Upper lobe of right lung (tissue), 1 donor: ENCODE measurements at places on chromosomes 7 and 10. TPM values are rescaled to one million over a fixed set of nuclear protein-coding genes. Genes with fewer than 3 reads are reported as not detected.
A peak's percentile ranks its signal among the peaks of the same experiment; 100 is the strongest.

DNA sequence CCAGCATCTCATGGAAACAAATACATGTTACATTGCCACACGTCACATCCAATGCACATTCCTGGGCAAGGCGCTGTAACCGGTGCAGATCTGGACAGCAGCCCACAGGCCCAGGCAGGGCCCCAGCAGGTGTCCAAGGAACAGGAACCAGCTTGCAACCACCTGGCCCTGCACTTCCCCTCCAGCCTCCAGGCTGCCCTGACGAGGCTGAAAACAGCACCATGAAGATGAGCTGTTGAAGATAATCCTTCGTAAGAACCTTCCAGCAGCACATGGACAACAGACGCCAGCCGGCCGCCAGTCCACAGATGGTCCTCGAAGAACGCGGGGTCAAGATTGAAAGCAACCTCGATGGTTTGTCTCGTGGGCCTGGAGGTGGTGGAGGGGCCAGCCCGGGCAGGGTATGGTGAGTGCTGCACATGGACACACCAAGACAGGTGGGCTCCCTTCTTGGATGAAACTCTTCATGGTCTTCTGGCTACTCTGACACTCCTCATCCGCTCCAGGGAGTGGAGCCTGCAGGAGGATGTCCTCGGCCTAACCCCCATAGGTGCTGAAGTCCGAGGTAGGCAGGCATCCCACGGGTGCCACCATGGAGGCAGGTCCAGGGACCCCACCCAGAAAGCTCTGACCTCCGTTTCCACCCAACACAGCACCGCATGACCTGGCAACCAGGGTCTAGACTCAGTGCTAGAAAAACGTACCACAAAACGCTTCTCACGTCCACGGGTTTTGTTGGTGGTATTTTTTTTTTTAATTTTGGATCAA is 22.9 kb downstream of the PDGFA start:
- H3K4me1 ChIP-seq: no peaks in the 10 kb centered on the region
- no peaks in the 10 kb centered on the region for H3K27me3 ChIP-seq
- peak; percentile 63 for DNase-seq
- peaks cover 26% of the 10 kb centered on the region for H3K36me3 ChIP-seq
- no peak overlapping the region for H3K4me3 ChIP-seq
- H3K27ac ChIP-seq: no peak overlapping the region

DNA sequence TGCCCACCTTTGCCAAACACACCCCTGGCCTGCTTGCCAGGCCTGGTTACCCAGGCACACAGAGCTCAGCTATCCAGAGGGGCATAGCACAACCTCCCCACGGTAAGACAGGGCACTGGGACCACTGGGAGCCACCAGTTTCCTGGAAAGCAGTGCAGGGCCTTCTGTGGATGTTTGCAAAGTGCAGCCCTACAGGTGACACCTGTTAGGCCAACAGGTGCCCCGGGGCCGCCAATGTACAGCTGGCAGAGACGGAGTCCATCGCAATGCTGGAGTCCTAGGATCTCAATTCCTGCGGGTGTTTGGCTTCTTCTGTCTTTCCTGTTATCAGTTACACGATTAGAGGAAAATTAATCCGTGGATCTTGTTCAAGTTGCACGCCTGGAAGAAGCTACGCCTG is 94.9 kb downstream of the NPTX2 start:
- DNase-seq: no peak
- H3K27ac ChIP-seq: no peak overlapping the region
- H3K27me3 ChIP-seq: no peaks in the 10 kb centered on the region
- H3K4me3 ChIP-seq: no peak overlapping the region

DNA sequence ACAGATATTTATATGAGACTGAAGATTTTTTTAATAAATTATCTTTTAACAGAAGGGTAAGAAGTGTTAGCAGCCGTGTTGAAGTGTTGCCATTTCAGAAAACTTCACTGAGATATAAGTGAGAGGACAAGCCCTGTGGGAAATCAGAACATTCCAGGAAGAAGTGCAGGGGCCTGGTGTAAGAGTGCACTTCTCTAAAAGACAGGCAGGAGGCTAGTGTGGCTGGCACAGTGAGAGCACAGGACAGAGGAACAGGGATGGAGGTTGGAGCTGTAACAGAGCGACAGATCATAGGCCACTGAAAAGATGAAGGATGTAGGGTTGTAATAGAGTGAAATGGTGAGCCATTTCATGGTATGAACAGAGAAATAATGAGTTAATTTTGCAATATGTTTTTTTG is 608.9 kb downstream of the SORCS1 start:
- no peak overlapping the region for H3K4me3 ChIP-seq
- H3K4me1 ChIP-seq: no peaks in the 10 kb centered on the region
- H3K36me3 ChIP-seq: no peaks in the 10 kb centered on the region
- DNase-seq: no peak
- no peaks in the 10 kb centered on the region for H3K27me3 ChIP-seq

The VGF gene
- total RNA-seq: not detected

GRCh38 chr10:132363921-132364593 is 32.1 kb downstream of the LRRC27 start:
- DNase-seq: peak; percentile 59
- peaks cover 6% of the 10 kb centered on the region for H3K36me3 ChIP-seq
- H3K4me3 ChIP-seq: no peak overlapping the region
- no peaks in the 10 kb centered on the region for H3K27me3 ChIP-seq
- no peaks in the 10 kb centered on the region for H3K4me1 ChIP-seq
- H3K27ac ChIP-seq: no peak overlapping the region

GRCh38 chr10:101538446-101538845 is 49.6 kb downstream of the POLL start:
- no peak overlapping the region for H3K4me3 ChIP-seq
- H3K27me3 ChIP-seq: no peaks in the 10 kb centered on the region
- no peak overlapping the region for H3K27ac ChIP-seq

The CCT6A gene
- total RNA-seq: 76.2 TPM

DNA sequence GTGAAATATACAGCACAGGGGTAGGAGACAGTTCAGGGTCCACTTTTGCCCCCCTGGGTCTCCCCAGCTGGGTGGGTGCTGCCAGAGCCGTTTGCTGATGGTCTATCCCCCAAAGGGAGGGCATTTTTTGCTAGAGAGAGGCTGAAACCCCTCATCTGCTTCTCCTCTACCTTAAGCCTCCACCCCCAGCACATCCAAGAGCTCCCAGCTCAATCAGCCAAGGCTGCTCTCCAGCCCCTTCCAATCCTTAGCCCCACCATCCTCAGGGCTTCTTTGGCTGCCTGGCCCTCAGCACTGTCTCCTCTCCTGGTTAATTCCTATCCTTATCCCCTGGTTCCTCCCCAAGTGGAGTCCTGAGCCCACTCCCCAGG is 153.1 kb downstream of the AOAH start:
- DNase-seq: no peak
- H3K4me1 ChIP-seq: peaks cover 5% of the 10 kb centered on the region
- H3K4me3 ChIP-seq: no peak overlapping the region
- no peak overlapping the region for H3K27ac ChIP-seq

- no peaks in the 10 kb centered on the region for H3K36me3 ChIP-seq
- H3K27me3 ChIP-seq: no peaks in the 10 kb centered on the region
- no peak for DNase-seq
- H3K27ac ChIP-seq: no peak overlapping the region
These were observed 1138.6 kb upstream of the SORCS1 start for GRCh38 chr10:108303149-108303548.

DNA sequence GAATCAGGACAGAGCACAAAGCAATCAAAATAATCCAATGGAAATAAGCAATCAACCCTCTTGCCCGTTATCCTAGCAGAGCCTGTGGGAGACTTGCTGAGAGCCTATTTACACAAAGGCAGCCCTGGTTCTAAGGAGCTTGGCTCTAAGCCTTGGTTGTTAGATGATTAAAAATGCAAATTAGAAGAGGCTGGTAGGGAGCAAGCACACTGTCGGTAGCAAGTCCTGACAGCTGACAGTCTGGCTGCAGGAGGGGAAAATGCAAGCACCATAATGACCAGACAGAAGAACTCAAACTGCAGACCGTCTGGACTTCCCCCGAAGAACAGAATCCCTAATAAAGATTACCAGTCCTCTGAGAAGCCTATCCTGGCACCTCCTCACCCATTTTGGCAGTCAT is 131.8 kb upstream of the CTTNBP2 start:
- no peak for DNase-seq
- no peaks in the 10 kb centered on the region for H3K36me3 ChIP-seq
- H3K27me3 ChIP-seq: no peaks in the 10 kb centered on the region
- H3K4me3 ChIP-seq: no peak overlapping the region
- no peak overlapping the region for H3K27ac ChIP-seq

- H3K4me1 ChIP-seq: peaks cover 17% of the 10 kb centered on the region
- no peak within 1 kb of the TSS for H3K4me3 ChIP-seq
- peak; percentile 55 for DNase-seq
- peaks cover 50% of the 10 kb centered on the region for H3K36me3 ChIP-seq
- H3K27ac ChIP-seq: no peak within 1 kb of the TSS
These were observed at the start of gene SAP25 for GRCh38 chr7:100573691-100574361. SAP25 (minus strand) TSS chr7:100573900; CDS start chr7:100573742, 158 bp downstream.

- H3K27ac ChIP-seq: peak overlapping the region; percentile 99
- peaks cover 19% of the 10 kb centered on the region for H3K4me1 ChIP-seq
- no peak for DNase-seq
- no peaks in the 10 kb centered on the region for H3K36me3 ChIP-seq
- H3K4me3 ChIP-seq: peak overlapping the region; percentile 82
These were observed 91.2 kb downstream of the SPAG6 start for GRCh38 chr10:22436526-22436892.

- H3K27ac ChIP-seq: no peak overlapping the region
- H3K4me3 ChIP-seq: no peak overlapping the region
- H3K36me3 ChIP-seq: no peaks in the 10 kb centered on the region
- H3K27me3 ChIP-seq: no peaks in the 10 kb centered on the region
- no peak for DNase-seq
- peaks cover 33% of the 10 kb centered on the region for H3K4me1 ChIP-seq
These were observed 13.7 kb upstream of the MAP3K8 start for GRCh38 chr10:30420266-30420665.

The DRGX gene
- not detected for total RNA-seq

DNA sequence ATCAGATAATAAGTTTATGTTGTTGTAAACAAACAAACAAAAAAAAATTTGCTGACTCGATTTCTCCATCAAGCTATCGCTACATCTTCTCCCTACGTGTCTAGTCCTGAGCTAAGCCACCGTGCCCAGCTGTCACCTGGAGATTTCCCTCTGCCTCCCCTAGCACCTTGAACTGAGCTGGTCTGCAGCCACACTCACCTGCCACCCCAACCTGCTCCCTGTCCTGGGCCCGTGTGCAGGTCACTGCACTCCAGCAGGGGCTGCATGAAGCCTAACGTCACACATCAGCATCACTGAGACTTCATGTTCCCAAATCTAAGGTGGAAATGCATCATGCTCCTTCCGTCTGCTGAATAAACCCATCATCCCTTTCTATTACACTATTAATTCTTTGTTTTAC is 44.4 kb downstream of the TEX36 start:
- H3K27me3 ChIP-seq: no peaks in the 10 kb centered on the region
- H3K4me3 ChIP-seq: no peak overlapping the region
- H3K36me3 ChIP-seq: no peaks in the 10 kb centered on the region
- no peak overlapping the region for H3K27ac ChIP-seq
- H3K4me1 ChIP-seq: no peaks in the 10 kb centered on the region

- no peak overlapping the region for H3K4me3 ChIP-seq
- no peak overlapping the region for H3K27ac ChIP-seq
- no peak for DNase-seq
- no peaks in the 10 kb centered on the region for H3K27me3 ChIP-seq
- H3K4me1 ChIP-seq: no peaks in the 10 kb centered on the region
These were observed 105.8 kb downstream of the GNAI1 start for GRCh38 chr7:80240265-80241025.

The ELN gene
- 231 TPM for total RNA-seq

DNA sequence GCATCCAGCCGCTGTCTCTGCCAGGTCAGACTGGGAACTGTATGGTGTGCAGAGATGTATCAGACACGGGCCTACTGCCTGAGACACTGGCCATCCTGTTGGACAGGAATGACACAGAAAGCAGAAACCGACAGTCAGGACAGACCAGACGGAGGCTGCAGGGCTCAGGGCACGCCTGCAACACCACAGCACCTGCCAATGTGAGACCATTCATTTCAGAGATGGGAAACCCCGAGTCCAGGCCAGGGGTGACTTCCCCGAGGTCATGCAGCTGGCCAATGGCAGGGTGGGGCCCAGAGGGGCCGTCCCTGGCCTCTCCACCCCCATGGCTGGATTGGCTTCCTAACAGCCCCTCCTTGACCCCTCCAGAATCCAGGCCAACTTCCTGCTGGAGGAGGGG is 34.7 kb downstream of the GRID1 start:
- H3K27ac ChIP-seq: no peak overlapping the region
- H3K27me3 ChIP-seq: no peaks in the 10 kb centered on the region
- no peak overlapping the region for H3K4me3 ChIP-seq
- H3K4me1 ChIP-seq: no peaks in the 10 kb centered on the region
- DNase-seq: peak; percentile 53

The LIPN gene
- 1.0 TPM for total RNA-seq

The FAM221A gene
- total RNA-seq: 9.0 TPM

GRCh38 chr7:105759670-105760550 is 116.5 kb downstream of the ATXN7L1 start:
- no peaks in the 10 kb centered on the region for H3K27me3 ChIP-seq
- no peaks in the 10 kb centered on the region for H3K4me1 ChIP-seq
- no peak overlapping the region for H3K27ac ChIP-seq
- no peaks in the 10 kb centered on the region for H3K36me3 ChIP-seq
- no peak for DNase-seq
- no peak overlapping the region for H3K4me3 ChIP-seq

- no peak overlapping the region for H3K4me3 ChIP-seq
- H3K27me3 ChIP-seq: peaks cover 18% of the 10 kb centered on the region
- no peak for DNase-seq
- H3K36me3 ChIP-seq: no peaks in the 10 kb centered on the region
These were observed 43.7 kb downstream of the ELFN1 start for GRCh38 chr7:1713502-1714484.

GRCh38 chr7:12067156-12067831 is 143.8 kb upstream of the TMEM106B start:
- no peak overlapping the region for H3K27ac ChIP-seq
- no peaks in the 10 kb centered on the region for H3K4me1 ChIP-seq
- no peaks in the 10 kb centered on the region for H3K27me3 ChIP-seq
- H3K36me3 ChIP-seq: no peaks in the 10 kb centered on the region
- H3K4me3 ChIP-seq: no peak overlapping the region

DNA sequence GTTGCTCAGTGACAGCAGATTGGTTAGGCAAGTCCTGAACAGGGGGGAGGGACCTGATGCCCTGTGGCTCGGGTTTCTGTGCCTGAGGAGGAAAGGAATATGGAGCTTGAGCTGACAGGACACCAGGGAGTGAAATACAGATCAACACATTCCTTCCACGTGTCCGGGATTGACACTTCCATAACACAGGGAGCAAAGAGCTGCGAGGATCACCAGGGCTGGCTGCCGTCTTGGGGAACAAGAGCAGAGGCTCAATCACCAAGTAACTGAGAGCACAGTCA is 36.7 kb upstream of the EFCAB10 start:
- H3K27ac ChIP-seq: no peak overlapping the region
- H3K4me1 ChIP-seq: no peaks in the 10 kb centered on the region
- peaks cover 43% of the 10 kb centered on the region for H3K36me3 ChIP-seq
- DNase-seq: peak; percentile 27
- no peak overlapping the region for H3K4me3 ChIP-seq
- no peaks in the 10 kb centered on the region for H3K27me3 ChIP-seq

GRCh38 chr10:82889728-82890127 is 1014.7 kb downstream of the NRG3 start:
- no peaks in the 10 kb centered on the region for H3K4me1 ChIP-seq
- H3K36me3 ChIP-seq: no peaks in the 10 kb centered on the region
- H3K27me3 ChIP-seq: no peaks in the 10 kb centered on the region
- no peak overlapping the region for H3K27ac ChIP-seq

- no peak overlapping the region for H3K27ac ChIP-seq
- no peak overlapping the region for H3K4me3 ChIP-seq
- DNase-seq: no peak
- H3K27me3 ChIP-seq: no peaks in the 10 kb centered on the region
- no peaks in the 10 kb centered on the region for H3K4me1 ChIP-seq
- H3K36me3 ChIP-seq: peaks cover 5% of the 10 kb centered on the region
These were observed 41.8 kb downstream of the NCAPG2 start for GRCh38 chr7:158662610-158663427.
